ENCODE measurements at places on chromosomes 13 and 19.

- DNase-seq: no peak
These were observed 13.3 kb downstream of the KLF2 start for GRCh38 chr19:16337809-16338469.

DNA sequence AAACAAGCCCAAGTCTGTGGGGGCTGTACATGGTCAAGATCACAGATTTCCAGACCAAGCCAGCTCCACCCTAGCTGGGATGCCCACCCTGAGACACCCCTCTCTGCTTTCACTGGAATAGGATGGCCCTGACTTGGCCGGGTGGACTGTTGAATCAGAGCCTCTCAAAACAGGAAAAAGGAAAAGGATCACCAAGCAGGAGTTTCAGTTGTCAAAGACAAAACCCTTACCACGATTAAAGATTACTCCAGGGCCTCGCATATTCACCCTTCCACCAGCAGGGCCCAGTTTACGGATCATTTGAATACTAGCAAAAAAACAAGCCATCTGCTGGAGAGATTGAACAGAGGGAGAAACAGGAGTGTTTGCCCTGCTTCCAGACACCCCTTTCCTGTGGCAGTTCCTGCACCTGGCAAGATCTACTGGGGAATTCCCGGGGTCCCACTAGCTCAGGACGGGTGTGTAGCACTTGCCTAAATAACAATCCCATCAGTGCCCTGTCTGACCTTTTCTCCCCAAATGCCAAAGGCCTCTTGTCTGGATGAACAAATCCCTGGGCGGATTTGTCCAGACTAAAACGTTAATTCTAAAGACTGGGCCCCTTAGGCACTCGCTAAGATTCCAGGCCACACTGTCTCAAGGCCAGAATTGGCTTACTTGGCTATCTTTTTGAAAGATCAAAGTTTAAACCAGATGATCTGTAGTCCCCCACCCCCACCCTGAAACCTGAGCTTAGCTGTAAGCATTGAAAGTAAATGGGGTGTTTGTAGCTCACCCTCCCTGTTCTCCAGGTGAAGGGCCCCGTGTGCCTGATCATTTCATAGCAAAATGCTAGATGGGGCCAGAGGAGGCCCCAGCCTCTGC, 38.4 kb downstream of the ACTN4 start:
- DNase-seq: no peak

DNA sequence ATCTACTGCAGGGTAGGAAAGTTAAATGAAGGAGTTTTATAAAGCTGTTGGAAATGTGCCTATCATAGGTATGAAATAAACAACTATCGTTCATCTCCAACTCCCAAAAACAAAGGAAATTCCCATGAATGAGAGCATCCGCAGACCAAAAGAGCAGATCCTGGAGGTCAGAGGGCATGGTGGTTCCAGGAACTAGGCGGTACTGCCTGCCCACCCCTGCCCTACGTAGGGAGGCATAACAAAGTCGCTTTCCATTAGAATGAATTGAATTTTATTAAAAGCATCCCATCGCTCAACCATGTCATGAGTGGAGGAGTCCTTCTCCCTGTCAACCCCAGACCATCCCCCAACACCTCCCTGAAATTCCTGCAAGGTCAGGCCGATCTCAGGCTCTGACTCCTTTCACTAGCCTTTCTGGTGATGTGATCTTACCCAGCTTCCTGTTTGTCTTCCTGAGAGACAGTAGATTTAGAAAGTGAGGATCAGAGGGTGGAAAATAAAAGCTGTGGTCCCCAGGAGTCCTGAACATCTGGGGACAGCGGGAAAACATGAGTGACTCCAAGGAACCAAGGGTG, at the start of gene CLEC4M:
CLEC4M (plus strand) TSS at position 525 of the 575 bp plus-strand sequence; CDS start at position 549, 24 bp downstream.
- DNase-seq: no peak

DNA sequence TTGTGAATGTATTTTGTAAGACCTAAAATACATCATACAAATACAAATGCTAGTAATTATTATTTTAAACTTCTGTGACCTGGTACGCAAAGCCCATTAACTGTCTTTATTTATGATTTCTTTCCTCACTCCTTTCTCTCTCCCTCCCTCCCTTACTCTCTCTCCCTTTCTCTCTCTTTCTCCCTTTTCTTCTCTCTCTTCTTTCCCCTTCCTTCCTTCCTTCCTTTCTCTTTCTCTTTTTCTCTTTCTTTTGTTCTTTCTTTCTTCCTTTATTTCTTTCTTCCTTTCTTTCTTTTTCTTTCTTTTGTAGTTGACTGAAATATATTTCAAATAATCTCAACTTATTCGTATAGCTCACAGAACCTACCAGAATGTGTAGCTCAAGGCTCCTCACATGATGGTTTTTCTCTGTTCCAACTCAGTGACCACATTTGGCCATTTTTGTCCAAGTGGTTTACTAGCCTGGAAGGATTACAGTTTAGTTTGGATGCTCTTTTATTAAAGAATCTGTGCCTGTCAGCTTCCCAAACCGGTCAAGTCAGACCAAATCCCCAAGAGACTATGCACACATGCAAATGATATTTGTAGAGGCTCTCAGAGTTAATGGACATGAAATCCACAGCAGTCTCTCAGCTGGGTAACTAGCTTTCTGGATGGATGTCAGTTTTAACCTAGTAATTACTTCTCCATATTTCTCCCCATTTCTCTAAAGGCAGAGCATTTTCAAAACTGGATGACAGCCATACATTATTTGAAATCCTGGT, 71.7 kb downstream of the POSTN start:
- no peak for DNase-seq

DNA sequence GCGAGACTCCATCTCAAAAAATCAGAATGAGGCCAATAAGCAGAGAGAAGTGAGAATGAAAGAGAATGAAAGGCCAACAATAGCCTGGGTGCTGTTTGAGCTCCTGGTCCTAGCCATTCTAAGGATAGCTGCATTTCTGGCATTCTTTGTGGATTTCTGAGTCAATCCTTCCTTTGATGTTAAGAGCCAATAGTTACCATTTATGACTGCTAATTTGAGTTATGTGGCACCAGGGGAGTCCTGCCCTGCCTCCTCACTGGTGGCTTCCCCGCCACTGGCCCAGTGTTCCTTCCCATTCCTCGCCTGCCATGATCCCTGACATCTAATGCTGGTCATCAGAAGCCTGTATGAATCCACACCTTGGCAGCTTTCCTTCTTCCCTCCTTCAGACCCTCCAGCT, 991.2 kb downstream of the UQCRFS1 start:
- no peak for DNase-seq

- DNase-seq: no peak
These were observed 968 bp downstream of the RAVER1 start for GRCh38 chr19:10332158-10332964.

- no peak for DNase-seq
These were observed 55.0 kb downstream of the LRCH1 start for GRCh38 chr13:46607768-46608564.

DNA sequence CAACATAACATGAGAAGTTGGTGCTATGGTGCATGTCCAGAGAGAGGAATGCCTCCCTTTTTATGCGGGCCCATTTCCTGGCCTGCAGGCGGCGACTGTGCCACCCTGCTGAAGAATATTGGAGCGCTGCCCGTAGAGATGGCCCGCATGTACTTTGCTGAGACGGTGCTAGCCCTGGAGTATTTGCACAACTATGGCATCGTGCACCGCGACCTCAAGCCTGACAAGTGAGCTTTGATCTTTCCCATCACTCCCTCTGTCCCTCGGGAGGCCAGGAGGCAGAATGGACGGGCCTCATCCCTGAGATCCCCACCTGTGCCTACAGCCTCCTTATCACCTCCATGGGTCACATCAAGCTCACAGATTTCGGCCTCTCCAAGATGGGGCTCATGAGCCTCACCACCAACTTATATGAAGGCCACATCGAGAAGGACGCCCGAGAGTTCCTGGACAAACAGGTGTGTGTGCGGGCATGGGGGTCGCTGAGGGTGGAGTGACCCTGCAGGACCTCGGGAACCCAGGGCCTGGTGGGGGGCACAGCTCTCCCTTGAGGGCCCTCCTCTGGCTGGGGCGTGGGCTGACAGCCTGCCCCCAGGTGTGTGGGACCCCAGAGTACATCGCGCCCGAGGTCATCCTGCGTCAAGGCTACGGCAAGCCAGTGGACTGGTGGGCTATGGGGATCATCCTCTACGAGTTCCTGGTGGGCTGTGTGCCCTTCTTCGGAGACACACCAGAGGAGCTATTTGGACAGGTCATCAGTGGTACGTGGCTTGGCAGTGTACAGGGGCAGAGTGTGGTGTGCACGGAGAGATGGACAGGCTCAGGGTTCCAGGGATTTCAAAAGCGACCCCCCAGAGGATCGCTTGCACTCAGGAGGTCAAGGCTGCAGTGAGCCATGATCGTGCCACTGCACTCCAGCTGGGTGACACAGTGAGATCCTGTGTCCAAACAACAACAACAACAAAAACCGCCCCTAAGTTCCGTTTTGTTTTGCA, 16.2 kb downstream of the DNASE2 start:
- DNase-seq: no peak

DNA sequence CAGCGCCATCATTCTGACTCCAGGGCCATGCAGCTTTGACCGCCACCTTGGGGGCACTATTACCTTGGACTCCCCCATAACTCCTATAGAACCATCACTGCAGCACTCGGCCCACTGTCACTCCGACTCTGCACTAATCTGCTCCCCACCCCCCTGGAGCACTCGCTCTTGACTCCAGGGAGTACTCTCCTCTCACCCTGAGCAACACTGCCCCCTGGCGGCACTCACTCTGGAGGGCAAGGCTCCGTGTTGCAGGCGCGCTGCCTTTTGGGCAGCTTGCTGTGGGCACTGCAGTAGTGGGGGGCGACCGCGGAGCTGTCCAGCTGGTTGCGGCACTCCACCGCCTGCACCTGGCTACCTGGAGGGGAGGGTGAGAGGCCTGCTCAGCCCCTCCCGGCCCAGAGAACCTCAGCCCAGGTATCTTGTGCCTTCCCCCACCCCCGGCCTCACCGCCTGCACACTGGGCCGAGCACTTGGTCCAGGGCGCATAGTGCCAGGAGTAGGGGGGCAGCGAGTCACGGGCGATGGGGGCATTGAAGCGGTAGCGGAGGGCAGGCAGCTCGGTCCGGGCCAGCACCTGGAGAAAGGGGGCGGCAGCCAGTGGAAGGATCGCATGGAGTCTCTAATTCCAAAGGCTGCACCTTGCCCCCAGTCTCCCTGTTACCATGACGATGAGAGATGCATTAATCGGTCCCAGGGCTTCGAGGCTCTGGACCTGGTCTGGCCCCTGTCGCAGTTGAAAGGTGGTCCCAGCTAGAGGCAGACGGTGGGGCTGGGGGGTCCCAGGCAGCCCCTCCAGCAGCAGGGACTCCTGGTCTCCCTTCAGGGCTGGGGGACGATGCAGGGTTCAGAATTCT, 8.9 kb upstream of the MYO1F start:
- DNase-seq: no peak

DNA sequence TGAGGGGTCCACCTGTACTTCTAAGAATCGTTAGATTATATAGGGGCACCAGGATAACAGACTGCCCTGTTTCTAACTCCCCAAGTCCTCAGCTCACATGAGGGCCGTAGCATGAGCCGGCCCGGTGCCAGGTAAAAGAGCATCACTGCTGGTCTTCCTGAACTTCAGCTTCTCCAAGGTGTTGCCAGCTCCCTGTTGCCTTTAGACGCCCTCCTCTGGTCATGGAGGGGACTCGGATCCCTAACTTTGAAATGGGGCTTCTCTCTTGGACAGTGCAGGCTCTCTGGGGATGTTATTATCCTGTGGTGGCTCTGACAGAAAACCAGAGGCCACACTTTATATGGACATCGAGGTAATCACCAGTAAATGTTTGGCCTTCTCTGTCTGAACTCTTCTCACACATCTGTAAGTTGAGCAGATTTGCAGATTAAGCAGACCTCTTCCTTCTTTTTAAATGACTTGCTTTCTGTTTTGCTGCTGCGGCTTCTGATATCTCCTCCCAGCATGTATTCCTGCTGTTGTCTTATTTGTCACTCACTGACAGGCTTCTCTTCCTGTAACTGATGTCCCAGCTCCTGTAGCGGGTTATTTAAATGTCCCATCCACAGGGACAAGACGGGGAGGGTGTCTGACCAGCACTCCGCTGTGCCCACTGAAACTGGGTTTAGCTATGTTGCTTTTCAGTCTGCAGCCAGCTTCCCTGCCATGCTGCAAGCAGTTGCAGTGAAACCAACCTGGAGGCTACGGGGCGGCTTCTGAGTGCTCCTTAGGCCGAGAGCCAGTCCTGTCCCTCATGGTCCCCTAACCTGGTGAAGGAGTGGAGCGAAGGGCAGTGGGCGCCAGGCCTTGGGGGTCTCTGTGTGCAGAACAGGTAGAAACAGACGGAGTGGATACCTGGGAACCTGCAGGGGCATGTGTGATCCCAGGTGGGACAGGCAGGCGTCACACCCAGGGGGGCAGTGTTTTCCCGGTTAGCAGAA, 39.2 kb downstream of the TSSK6 start:
- no peak for DNase-seq

GRCh38 chr13:44074611-44075010, 194.9 kb downstream of the LACC1 start:
- DNase-seq: no peak

- no peak for DNase-seq
These were observed 9.4 kb upstream of the LRRC63 start for GRCh38 chr13:46202188-46202795.

- no peak for DNase-seq
These were observed 55.1 kb downstream of the RFX2 start for GRCh38 chr19:6055013-6055795.

DNA sequence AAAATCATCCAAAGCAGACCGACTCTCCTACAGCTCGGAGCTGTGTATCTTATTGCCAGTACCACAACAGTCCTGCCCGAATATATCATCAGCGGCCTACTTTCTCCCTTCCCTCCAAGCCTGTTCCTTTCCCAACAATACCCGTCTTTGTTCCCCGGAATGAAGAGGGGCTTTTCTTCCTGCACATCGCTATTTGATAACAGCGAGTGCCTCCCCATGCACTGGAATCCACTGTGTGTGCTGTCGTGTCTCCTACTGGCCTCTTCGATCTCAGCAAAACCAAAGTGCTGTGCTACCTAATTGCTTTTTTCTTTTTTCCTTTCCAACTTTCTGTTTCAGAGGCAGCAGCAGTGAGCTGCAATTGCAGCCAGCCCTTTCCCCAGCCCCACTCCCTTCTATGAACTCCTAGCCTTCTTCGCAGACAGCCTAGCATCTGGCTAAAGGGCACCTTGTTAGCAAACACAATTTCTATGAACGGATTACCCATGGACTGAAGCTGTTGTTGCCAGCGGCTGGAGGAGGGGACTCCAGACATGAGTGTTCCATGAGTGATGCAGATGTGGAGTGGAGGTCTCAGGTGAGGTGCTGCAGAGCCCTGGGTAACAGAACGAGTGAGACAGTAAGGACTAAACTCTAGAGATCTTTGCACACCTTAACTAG, 43.4 kb downstream of the EFNB2 start:
- no peak for DNase-seq

DNA sequence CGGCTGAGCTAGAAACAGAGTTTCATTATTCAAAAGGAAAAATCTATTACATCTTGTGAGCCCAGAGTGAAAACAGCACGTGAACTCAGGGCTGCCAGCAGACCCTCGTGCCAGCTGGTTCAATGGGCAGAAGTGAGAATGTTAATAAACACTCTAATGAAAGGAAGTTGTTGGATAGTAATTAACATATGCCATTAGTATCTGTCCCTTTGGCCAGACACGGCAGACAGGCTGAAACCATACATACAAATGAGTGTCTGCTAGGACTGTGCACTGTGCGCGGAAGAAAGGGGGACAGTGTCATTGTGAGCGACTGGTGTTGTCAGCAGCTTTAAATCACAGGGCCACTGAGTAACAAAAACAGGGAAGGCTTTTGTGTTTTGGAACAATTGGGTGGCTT, 121.9 kb upstream of the TSC22D1 start:
- no peak for DNase-seq

- DNase-seq: no peak
These were observed 16.3 kb downstream of the LCP1 start for GRCh38 chr13:46165485-46166223.

GRCh38 chr13:109163037-109163379, 533.6 kb downstream of the MYO16 start:
- DNase-seq: no peak
